BJ (cell line): ENCODE measurements at places on chromosomes 6 and 20. TPM values are rescaled to one million over a fixed set of nuclear protein-coding genes. Genes with fewer than 3 reads are reported as not detected.

- DNase-seq = no peak
Observed at GRCh38 chr20:50727792-50728485, 3.4 kb upstream of the PARD6B start.

DNA sequence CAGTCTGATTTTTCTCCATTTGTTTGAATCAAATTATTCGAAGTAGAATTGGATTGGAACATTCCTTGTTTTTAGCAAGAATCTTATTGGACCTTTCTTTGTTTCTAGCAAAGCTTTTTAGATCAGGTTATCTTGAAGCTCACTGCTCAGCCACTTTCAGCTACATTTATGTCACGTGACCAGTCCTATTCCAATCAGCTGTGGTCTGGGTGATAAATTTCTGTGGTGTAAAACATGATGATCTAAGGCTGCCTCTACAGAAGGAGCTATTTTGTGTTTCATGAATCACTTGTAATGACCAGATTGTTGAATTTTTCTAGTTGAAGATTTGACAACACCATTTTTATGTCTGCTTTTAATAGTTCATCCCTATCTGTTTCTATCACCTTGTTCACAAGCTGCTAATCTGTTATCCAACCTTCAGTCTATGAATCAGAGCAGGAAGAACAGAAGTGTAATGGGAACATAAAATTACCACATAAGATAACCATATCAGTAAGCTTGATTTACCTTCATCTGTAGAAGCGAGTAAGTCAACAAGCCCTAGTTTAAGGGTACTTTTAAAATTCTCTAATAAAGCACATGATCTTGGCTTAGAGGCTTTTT lies 101.0 kb upstream of the MAP3K7 start:
- DNase-seq = no peak

GRCh38 chr6:125549202-125549884 lies 200.1 kb upstream of the HEY2 start:
- DNase-seq = no peak

DNA sequence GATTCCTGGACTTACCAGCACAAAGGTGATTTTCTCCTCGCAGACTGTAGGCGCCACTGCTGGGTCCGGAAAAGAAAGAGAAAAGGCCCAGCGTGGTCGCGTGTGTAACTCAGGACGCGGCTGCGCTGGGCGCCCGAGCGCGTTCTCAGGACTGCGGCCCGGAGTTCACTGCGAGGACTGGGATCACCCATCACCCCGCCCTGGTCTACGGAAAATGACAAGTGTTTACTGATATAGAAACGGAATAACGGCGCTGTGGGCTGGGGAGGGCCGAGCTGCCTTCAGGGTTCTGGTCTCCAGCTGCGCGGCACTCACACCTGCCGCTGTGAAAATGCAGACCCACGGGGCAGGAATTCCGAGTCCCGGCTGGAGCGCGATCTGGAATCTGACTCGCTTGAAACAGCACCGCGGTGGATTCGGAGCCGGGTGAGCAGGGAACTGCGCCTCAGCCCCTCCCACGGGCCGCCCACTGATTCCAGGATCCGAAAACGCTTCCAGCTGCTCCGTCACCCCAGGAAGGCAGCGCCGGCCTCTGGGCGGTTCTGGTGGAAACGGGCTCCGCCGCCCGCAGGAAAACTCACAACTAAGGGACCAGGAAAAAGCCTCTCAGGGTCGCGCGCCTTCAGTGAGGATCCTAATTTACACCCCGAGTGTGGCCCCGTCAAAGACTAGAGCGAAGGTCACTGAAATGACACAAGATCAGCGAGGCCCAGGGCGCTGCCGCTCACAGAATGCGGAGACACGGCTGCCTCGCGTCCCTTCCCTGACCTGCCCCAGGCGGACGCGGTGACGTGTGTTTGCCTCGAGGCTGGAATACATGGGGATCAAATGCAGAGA lies 34.5 kb downstream of the HLA-A start:
- DNase-seq = no peak

GRCh38 chr6:165726965-165727381 lies 63.9 kb upstream of the PDE10A start:
- no peak for DNase-seq

- no peak for DNase-seq
Observed at GRCh38 chr20:62306414-62307187, 3.8 kb downstream of the ADRM1 start.

MYLK2 gene
- polyA plus RNA-seq = 0.05 and 0.10 TPM in 2 replicates
